Stimulated activated CD8-positive, alpha-beta memory T cell treated with anti-CD3 and anti-CD28 coated beads, Interleukin-15, amount 100 ng/mL, for 4 hours (primary cell): ENCODE measurements at places on chromosomes 1 and 21.

DNA sequence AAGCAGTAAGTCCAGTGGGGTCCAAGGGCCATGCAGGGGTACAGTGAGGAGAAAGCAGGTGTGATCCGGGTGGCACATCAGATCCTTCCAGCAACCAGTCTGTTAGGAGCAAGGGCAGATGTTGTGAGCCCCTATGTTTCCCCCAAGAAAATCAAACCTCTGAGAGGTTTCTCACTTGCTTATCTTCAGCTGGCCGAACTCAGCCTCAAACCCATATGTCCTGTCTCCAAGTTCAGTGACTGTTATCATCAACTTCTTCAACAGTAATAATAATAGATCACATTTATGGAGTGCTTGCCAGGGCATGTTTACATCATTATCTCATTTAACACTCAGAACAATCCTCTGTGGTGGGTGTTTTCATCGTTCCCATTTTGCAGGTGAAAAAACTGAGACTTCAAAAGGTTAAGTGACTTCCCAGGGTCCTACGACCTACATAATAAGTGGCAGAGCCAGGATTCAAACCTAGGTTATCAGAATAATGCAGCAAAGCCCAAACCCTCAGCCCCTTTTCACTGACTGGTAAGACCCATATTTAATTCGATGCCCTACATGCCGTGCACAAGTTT lies 3.3 kb downstream of the CAPN2 start:
- DNase-seq, result no peak

GRCh38 chr1:160032165-160032820 lies 503 bp upstream of the PIGM start:
- DNase-seq, result no peak

DNA sequence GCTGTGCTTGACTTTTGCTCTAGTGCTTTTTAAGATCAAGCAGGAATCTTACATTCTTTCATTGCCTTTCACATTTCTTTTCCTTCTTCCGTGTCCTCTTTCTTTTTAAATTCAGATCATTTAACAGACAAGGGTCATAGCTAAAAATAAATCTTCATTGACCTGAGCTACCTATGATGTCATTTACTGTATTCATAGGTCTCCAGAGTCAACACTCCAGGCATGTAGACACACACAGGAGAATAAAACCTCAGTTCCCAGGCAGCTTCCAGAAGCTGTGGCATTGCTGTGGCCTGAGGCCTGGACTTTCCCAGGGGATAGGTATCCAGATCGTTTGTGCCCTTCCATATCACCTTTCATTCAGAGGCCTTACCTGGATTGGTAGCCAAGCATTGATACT lies 38.5 kb upstream of the ENAH start:
- no peak for DNase-seq

GRCh38 chr1:243316366-243316989 lies 60.6 kb downstream of the SDCCAG8 start:
- no peak for DNase-seq

GRCh38 chr1:162753001-162753658 lies 37.4 kb upstream of the HSD17B7 start:
- no peak for DNase-seq

GRCh38 chr21:27219068-27219467 lies 252.2 kb upstream of the ADAMTS5 start:
- DNase-seq, result no peak

GRCh38 chr1:101816262-101816661 lies 180.5 kb downstream of the OLFM3 start:
- no peak for DNase-seq

GRCh38 chr21:16305686-16306085 lies 575.9 kb downstream of the USP25 start:
- DNase-seq, result no peak

- no peak for DNase-seq
These were observed 178.5 kb upstream of the LYPLAL1 start for GRCh38 chr1:218995091-218995665.

DNA sequence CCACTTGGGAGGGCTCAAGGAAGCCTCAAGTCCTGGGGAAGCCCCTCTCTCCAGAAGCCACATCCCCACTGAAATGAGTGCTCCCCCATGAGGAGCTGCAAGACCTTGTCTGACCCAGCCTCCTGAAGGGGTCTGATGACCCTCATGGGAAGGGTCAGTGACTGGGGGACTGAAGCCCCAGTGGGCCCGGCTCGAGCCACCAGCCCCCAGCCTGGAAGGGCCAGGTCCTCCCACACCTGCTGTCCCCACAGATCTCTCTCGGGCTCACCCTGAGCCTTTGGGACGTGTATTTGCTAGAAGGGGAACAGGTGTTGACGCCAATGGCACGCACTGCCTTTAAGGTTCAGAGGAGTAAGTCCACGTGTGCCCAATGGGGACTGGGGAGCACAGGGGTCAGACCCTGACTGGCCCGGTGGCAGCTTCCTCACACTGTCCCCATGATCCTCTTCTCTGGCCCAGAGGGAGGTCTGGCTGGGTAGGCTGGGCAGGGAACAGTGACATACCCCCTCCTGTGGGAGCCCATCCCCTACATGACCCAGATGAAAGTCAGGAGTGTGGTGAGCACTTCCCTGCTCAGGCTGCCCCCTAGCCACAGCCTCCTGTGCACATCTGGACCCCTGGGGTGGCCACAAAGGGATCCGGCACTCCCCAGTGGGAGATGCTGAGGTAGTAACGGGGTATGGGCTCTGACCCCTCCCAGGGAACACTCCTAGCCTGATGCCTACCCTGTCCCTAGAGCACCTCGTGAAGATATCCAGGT lies 12.4 kb upstream of the SRARP start:
- no peak for DNase-seq

- DNase-seq, result no peak
These were observed 4.2 kb upstream of the TBX15 start for GRCh38 chr1:118992237-118992825.

GRCh38 chr21:40678681-40679284 lies 168.2 kb downstream of the DSCAM start:
- DNase-seq, result no peak

DNA sequence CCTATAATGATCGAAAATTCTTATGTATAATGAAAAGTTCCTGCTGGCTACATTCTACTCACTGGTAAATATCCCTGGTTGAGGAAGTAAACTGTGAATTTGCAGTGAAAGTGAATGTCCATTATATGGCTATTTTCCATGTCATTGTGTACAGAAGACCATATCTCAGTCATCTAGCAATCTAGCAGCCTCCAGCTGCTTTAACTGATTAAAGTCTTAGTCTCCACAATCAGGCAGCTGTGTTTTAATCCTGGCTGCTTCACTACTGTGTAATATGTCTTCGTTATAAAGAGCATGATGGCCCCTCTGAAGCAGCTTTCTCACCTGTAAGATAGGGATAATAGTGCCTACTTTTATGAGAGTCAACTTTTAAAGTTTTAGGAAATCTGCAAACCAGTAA lies 11.4 kb downstream of the CLCA2 start:
- no peak for DNase-seq

DNA sequence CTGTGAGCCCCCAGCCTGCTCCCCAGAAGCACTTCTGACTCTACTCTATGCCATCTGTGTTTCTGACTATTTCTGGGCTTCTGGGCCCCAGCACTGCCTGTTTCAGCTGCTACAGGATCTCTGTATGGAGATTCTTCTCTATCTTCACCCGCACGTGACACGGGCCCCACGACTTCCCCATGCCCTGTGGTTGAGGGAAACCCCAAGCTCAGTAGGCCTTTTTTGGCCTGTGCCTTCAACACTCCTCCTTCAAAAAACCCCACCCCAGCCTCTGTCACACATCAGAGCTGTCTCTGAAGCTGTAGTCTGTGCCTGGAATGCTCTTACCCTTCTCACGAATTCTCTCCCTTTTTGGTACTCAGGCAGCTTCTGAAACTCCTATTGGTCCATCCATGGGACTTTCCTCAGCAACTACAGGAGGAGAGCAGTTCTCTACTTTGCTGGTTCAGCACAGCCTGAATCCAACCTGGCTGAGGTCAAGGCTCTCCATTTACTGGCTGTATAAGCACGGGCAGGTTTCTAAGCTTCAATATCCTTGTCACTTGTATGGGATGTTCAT lies 2.0 kb upstream of the NID1 start:
- peak; percentile 41 for DNase-seq

- DNase-seq, result no peak
These were observed 9.5 kb downstream of the F3 start for GRCh38 chr1:94532077-94532476.

DNA sequence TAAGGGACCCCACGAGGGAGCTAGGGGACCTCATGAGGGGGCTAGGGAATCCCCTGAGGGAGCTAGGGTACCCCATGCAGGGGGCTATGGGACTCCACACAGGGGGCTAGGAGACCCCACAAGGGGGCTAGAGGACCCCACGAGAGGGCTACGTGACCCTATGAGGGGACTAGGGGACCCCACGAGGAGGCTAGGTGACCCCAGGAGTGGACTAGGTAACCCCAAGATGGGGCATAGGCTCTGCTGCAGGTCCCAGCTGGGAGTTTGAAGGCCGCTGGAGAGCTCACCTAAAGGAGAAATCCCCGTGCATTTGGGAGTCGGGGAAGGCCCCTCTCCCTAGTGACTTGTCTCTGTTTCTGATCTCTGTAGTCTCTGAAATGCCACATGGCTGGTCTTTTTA lies 50.0 kb upstream of the DMRTB1 start:
- no peak for DNase-seq

DNA sequence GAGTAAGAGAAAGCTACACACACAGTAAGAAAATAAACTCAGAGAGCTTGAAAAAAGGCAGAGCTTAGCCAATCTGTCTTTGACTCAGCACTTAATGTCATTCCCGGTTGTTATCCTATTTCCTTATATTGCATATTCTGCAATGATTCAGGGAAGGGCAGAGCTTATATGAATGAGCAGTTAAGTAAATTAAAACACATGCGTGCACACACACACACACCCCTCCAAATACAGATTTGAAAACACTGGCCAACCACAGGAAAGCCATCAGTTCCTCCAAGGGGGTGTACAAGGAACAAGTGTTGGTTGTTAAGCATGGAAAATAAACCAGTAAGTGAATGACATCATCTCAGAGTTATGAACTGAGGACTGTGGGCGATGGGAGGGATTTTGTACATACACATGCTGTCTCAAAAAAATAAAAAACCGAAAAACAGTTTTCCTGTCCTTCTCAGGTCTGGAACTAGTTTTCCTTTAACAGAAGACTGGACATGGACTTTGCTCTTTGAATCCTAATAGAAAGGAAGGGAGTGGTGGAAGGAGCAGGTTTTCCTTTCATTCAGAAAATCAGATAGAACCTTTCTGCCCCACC lies 1.0 kb downstream of the IQGAP3 start:
- no peak for DNase-seq

- DNase-seq, result no peak
These were observed at the start of gene PALMD for GRCh38 chr1:99645699-99646531. Gene PALMD, plus strand, starts transcription at chr1:99646113. Its CDS starts 205 bp downstream, at chr1:99646318.

- DNase-seq, result no peak
These were observed 79.9 kb downstream of the TMEM53 start for GRCh38 chr1:44594353-44594752.

DNA sequence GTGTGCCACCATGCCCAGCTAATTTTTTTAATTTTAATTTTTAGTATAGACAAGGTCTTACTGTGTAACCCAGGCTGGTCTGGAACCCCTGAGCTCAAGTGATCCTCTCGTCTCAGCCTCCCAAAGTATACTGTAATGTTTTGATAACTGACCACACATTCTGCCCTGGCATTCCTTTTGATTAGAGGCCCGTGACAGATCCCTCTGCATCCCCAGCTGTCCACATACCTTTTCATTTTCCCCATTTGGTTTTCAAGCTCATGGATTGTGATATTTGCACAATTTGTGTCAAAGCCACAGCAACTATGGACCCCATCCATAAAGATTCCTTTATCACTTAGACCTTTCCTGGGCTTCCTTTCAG lies 116.8 kb upstream of the ATP1A1 start:
- no peak for DNase-seq

GRCh38 chr1:205240118-205240517 lies 12.4 kb downstream of the TMCC2 start:
- no peak for DNase-seq

DNA sequence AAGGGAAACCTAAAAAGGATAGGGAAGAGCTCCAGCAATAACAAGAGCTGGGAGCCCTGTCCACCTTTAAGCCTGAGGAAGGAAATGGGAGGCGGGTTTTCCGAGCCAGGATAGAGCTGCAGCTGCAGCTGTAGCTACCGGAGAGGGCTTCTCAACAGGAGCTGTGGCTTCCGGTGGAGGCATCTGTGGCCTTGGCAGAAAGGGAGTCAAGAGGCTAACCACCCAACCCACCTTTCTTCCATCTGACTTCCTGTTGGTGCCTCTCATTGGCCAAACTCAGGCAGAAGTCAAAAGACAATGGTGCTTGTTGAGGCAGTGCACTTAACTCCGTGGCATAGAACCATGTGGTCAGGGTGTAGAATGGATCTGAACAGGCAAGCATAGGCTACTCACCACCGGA lies 313.1 kb upstream of the DAB1 start:
- DNase-seq, result no peak
